Stimulated activated CD8-positive, alpha-beta memory T cell treated with anti-CD3 and anti-CD28 coated beads, Interleukin-4, amount 100 ng/mL, for 4 hours (primary cell): ENCODE measurements at places on chromosomes 4 and X.

DNA sequence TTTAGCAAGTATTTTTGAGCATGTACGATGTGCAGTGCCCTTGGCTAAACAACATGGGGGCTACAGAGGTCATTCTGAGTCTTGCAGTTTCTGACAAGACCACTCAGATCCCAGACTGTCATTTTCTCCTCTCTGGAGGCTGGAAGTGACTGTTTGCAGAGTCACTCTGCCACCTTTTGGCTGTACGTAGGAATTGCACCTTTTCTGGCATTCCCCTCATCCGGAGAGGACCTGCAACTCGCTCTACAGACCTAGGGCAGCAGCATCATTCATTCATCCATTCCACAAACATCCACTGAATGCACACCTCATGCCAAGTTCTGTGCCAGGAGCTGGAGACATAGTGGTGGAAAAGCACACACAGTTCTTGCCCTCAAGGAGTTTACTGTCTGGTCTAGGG lies 160.4 kb upstream of the GPR101 start:
- DNase-seq: no peak

GRCh38 chr4:134798573-134798972 lies 597.0 kb upstream of the PABPC4L start:
- no peak for DNase-seq

DNA sequence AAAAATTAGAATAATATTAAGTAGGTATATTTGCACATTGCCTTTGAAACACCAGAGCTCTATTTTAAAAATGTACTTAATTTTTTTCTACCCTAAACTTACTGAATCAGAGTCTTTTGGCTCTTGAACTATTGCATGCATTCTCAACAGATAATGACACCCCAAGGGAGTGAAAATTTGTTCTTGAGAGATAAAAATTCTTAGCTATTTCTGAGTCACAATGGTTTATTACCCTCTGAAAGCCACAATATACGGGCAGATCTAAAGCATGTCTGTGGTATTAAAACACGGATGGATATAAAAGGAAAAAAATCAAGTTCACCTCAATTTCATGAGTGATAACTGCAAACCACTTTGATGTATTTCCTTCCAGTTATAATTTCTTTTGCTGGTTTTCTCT lies 636.3 kb upstream of the FTHL17 start:
- no peak for DNase-seq

DNA sequence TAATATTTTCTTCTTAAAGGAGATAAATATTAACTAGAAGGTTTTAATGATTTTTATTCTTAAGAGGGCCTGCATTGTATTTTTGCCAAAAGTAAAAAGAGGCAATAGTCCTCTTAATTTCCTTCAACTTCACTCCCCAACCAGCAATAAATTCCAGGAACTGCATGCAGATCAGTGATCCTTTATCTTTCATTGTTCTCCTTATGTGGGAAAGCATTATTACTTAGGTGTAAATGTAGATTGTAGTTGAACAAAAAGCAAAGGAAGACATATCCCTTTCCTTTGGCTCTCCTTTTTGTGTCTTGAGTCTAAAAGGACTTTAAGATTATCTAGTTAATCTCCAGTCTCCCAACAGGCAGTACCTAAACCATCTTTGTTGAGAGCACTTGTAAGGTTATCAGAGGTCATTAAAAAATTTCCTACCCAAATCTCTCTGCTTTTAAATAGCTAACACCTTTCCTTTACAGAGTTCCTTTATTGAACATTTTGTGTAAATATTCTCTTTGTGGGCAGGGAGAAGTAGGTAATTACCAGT lies 55.3 kb downstream of the RAPGEF2 start:
- DNase-seq: no peak

DNA sequence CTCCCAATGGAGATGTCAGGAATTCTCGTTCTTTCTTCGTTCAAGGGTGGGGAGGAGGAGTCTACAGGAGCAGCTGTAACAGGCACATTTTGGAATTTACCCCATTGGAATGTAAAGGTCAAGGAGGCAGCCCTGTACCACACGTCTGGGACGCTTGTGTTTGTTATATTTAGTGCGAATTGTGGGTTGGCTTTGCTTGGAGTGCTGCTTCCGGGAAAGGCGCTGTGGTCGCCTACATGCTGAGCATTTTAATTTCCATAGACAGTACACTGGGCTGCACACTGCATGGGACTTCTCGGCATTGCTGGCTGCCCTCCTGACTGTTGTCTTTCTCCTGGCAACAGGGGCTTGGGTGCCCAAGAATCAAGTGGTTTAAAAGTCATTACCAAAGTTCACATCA lies 12.8 kb downstream of the GYG2 start:
- no peak for DNase-seq

DNA sequence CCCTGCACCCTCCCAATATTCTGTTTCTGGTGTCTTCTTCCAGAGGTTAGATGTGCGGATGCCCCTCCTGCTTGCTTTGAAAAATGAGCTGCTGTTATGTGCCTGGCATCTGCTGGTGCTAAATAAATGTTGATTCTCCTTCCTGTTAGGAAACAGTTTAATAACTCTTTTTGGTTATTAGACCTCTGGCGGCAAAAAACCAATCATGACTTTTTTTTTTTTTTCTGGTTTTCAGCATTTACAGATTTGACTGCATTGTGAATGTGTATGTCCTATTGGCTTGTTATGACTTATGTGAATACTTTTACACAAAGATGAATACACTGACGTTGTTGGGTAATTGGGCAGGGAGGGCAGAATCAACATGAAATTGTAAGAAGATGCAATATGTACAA lies 13.6 kb upstream of the TMEM156 start:
- DNase-seq: no peak

GRCh38 chr4:168269896-168270295 lies 48.7 kb downstream of the DDX60 start:
- DNase-seq: no peak

DNA sequence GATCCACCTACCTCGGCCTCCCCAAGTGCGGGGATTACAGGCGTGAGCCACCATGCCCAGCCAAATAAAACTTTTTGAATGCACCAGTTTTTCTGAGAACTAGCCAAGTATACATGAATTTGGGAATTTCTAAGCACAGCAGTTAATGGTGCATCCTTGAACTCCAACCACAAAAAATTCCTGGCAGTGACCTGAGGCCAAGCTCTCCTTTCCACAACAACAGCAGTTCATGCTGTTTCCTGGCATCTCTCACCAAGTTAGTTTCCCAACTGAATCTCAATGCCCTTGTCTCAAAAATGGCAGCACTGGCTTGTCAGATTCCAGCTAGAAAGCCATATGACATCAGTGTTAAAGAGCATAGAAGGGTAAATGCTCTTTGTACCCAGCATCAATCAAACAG lies 15.9 kb upstream of the XKRX start:
- no peak for DNase-seq

GRCh38 chr4:476501-476900 lies 22.5 kb downstream of the ZNF721 start:
- no peak for DNase-seq

DNA sequence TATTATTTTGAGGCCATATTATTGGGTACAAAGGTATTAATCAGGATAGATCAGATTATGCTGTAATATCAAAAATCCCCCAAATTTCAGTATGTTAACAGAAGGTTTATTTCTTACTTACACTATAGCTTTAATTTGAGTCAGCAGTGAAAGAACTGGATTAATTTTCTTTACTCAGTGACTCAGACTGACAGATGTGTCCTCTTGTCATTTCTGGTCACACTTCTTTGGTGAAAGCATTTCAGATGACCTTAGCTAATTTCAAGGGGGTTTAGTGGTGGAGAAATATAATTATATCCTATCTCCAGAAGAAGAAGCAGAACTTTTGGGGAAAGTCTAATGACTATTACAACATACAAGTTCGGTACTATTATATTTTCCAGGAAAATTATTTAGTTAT lies 12.4 kb downstream of the DDIT4L start:
- DNase-seq: no peak

DNA sequence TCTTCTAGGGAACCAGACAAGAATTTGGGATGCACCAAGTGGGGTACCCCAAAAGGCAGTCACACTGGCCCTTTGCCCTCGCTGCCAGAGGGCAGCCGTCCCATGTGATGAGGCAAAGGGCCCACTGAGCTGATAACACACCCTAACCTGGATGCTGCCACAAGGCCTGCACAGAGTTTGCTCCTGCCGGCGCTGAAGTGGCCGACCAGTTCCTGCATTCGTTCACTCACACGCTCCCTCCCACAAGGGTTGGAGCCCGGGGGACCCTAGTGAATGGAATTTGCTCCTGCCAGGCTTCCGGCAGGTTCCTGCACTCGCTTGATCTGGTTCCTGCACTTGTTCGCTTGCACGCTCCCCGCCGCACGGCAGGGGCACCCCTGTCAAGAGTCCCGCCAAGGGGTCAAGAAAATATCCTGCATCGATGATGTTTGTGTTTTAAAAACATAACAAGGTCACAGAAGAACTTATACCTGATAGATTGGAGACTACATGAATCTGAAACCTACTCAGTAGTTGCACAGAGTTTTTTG lies 296.4 kb upstream of the VCX start:
- DNase-seq: no peak

- no peak for DNase-seq
These were observed 756 bp upstream of the ADAMTS3 start for GRCh38 chr4:72569719-72570235.

- no peak for DNase-seq
These were observed 4.1 kb upstream of the MANBA start for GRCh38 chr4:102764901-102765300.

- DNase-seq: no peak
These were observed 24.9 kb upstream of the ETNPPL start for GRCh38 chr4:108787724-108788123.

DNA sequence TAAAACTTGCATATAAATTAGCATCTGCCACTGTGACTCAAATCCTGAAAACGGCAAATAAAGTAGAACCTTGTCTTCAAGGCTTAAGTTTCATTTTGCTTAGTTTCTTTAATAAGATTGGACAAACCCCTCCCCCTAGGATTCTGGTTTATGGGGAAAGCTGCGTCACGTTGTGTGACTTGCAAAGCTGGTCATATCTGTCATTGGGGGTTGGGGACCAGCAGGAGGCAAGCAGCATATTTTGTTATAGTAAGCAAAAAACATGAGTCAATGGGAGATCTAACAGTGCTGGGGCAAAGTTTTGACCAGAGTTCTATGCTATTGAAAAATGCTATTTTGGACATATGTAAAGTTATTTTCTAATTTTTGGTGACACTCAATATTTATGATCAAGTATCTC lies 407.3 kb downstream of the PCDH18 start:
- DNase-seq: no peak

DNA sequence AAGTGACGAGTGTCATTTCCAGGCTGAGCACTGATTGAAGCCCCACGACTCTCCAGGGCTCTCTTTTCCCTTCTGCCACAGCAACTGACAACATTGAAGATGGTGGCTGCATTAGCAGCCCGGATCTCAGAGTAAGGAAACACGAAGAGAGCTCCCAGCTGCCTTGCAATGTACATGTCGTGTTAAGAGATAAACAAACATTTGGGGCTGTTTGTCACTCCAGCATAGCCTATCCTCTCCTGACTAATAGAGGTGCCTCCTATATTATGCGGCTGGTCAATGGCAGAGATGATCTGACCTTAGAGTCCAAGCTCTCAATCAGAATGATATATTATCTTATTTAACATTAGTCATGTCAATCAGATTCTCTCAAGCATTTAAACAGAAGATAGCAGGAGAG lies 38.6 kb downstream of the ATXN3L start:
- DNase-seq: no peak

DNA sequence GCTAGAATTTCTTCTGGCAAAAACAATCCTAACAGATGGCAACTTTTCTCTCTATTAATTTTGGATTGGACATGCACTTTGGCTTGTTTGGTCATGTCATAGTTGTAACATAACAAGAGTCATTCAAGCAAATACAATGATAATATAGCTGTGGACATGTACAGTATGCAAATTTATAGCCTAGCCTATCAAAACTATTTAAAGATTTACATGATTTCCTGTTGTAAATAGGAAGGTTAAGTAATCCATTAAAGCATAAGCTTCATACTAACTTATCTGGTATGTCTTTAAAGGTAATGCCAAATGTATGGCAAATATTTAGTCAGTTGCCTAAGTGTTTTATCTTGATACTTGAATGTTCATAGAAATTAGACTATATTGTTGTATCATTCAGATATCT lies 45.3 kb downstream of the RPA4 start:
- no peak for DNase-seq

DNA sequence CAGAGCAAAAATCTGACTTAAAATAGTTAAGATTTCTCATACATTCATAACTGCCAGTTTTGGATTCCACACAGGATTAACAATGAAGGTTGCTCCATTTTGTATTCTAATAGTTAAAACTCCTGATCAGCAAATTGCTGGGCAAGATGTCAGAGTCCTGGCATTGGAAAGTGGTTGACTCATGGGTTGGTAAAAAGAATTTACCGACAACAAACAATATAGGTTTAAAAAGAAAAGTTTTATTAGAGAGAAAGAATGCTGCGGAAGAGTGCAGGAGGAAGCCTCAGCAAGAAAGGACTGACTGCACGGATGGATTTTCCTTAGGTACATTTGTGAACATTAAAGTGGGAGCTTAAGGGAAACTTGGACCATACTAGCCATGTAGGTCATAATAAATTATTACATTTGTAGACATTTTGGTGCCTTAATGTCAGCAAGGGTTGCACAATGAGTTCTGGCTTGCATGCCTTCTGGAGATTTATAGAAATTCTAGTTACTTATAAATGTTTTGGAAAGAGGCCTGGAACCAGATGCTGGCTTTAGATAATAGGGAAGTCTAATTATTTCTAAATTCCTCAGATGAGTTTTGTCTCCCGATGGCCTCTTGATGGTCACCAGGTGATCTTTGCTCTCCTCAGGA lies 25.4 kb upstream of the IL2 start:
- DNase-seq: no peak

- peak; percentile 6 for DNase-seq
These were observed 13.1 kb upstream of the AMTN start for GRCh38 chr4:70505151-70505748.

DNA sequence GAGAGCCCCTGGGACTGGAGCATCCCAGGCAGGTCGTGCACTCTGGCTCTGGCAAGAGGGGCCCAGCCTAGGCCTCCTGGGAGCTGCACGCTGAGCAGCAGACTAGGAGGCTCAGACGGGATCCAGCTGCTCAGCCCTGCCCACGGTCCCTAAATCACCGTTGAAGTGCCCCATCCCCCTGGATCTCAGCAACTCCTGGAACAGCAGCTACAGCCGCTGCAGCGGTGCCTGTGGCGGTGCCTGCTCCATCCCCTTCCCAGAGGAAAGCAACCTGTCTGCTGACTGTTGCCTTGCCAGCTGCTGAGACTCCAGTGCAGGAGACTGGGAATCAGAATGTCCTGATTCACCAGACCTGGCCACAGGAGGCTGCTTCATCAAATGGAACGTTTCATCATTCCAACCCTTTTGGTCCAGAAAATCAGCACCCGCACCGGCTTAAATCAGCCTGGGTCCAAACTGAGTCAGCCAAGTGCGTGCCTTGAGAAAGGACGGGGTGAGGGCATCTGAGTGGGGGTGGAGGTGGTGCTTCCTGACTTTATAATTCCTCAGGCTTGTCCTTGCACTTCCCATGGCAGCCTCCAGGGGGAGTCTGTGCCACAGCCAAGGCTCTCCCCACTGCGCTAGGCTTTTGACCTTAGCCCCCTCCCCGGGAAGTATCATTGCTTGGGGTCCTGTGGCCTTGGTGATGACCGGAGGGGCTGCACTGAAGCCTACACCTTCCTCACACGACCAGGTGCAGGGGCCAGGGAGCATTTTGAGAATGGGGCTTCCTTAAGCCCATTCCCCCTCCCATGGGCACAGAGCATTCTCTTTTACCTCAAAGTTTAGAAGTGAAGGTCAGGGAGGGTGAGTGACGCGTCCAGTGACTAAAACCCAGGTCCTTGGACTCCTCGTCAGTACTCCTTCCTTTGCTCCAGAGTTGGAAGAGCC lies 6.5 kb downstream of the ZNF185 start:
- no peak for DNase-seq

GRCh38 chrX:151815398-151815797 lies 80.9 kb downstream of the CNGA2 start:
- no peak for DNase-seq

GRCh38 chr4:147123146-147123545 lies 177.5 kb upstream of the TTC29 start:
- DNase-seq: no peak
